ENCODE measurements at places on chromosomes 7 and 10. TPM values are rescaled to one million over a fixed set of nuclear protein-coding genes. Genes with fewer than 3 reads are reported as not detected.

- DNase-seq, result no peak
Observed at GRCh38 chr10:114167985-114168384, 6.0 kb downstream of the CCDC186 start.

DNA sequence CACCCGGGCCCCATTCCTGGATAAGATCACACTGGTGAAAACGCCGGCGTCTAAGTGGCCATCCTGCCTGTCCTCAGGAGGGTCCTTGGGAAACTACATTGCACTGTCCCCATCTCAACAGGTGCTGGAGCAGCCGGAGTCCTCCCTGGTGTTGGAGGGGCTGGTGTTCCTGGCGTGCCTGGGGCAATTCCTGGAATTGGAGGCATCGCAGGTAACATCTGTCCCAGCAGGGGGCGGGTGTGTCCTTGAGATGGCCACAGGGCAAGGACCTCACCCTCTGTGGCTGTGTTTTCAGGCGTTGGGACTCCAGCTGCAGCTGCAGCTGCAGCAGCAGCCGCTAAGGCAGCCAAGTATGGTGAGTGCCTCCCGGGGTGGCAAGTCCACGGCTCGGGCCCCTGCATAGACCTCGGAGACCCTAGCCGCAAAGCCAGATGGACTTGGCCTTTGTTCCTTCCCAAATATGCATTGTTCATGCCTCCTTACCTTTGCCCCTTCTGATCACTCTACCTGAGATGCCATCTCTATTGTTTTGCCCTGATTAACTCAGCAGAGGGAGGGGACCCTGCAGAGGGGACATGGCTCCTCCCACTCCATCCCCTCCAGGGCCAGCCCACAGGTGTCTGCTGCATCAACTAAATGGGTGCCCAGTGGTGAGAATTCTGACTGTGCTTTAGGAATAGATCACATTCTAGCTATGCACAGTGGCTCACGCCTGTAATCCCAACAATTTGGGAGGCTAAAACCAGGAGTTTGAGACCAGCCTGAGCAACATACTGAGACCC lies 23.8 kb downstream of the ELN start:
- no peak for DNase-seq

The LRRC61 gene
- 28.1 TPM for total RNA-seq

The RAB19 gene
- total RNA-seq, result 1.8 TPM

Measured in naive thymus-derived CD4-positive, alpha-beta T cell (primary cell).